ENCODE measurements at places on chromosomes 5 and 9.

DNA sequence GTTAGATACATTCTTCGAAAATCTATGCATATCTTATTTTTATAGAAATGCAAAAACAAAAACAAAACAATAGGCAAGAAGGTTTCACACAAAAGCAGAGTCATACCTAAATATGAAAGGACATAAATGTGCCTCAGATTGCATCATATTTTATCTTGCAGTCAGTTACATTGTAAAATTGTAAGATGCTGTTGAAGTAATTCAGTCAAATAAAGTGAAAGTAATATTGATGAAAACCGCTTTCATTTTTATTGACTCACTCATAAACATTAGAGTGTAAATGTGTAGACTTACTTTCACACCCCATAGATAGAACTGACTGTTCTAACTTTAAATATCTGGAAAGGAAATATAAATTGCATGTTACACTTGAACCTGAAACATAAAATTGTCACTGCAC lies 931.5 kb upstream of the NUDT12 start:
- no peak for DNase-seq

DNA sequence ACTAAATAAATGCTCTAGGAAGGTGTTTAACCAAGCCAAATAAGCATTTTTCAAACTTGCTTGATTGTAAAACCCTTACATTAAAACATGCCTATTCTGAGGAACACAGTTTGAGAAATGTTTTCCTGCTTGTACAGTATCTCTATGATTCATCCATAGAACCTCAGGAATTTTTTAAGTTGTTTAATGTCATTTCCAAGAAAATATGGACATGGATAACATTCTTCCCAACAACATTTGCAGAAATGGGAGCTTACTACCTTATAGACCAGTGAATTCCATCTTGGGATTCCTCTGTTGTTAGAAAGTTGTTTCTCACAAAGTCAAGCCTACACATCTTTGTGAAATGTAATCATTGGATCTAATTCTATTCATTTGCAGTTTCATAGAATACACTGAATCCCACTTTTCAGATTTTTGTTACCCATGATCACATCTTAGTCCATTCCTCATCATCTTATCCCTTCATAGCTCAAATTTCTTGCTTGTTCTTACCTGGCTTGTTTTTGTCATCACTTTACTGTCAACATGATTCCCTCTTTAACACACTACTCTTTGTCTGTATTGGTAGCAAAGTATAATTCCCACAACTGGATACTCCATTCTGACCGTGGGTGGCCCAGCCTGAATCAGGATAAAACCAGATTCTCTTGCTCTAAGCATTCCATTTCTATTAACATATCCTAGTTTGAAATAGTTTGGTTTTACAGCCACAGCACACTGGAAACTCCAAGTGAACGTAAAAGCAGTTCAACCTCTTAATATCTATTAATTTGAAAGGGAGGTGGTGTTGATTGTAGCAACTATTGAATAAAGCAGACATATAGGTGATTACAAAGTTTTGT lies 49.4 kb upstream of the PAPPA start:
- DNase-seq: no peak

- no peak for DNase-seq
Observed at GRCh38 chr9:135239100-135239768, 151.8 kb downstream of the OLFM1 start.

DNA sequence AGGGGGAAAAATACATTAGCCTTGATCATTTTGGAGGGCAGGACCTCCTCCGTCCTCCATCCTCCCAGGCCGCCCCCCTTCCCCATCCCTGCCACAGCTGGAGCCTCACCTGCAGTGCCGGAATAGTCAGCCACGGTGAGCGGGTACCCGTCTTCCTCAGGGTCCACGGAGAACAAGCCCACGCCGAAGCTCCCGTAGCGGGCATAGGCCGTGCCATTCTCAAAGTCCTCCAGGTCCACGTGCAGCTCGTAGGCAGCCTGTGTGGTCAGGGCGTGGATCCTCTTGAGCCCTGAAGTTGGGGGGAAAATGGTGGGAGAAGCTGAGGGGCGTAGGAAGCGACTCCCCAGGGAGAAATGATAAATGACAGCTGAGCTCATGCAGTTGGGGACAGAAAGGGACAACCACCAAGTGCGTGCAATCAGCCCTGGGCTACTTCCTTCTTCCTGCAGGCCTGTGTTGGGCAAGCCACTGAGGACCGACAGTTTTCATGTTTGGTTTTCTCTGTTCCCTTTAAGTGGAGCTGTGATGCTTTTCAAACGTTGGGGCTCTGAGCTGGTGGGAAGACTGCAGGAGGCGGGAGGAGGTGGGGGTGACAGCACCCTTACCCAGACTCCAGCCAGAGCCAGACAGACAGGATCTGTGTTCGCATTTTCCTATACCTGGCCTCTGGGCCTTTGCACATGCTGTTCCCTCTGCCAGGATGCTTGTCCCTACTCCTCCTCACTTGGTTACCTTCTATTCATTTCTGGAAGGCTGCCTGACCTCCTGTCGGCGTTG lies 8.7 kb upstream of the QRFP start:
- DNase-seq: no peak

DNA sequence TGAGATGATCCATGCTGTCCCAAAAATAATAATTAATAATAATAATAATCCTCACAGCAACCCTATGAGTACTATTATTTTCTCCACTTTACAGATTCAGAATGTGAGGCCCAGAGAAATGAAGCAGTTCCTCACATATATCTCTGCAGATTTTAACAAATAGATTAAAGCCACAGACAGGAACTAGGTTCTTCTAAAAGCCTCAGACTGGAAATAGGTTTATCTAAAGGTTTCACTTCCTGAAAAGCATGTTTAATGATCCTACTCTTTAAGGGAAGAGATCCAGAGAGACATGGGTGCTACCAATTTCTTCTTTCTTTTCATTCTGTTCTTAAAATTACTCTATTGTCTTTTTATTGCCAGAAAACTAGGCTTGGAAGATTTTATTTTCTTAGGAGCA lies 1079.4 kb upstream of the COX7C start:
- no peak for DNase-seq
